Hypothalamus (tissue), 51 donors: ENCODE measurements at places on chromosomes 2 and 18.

DNA sequence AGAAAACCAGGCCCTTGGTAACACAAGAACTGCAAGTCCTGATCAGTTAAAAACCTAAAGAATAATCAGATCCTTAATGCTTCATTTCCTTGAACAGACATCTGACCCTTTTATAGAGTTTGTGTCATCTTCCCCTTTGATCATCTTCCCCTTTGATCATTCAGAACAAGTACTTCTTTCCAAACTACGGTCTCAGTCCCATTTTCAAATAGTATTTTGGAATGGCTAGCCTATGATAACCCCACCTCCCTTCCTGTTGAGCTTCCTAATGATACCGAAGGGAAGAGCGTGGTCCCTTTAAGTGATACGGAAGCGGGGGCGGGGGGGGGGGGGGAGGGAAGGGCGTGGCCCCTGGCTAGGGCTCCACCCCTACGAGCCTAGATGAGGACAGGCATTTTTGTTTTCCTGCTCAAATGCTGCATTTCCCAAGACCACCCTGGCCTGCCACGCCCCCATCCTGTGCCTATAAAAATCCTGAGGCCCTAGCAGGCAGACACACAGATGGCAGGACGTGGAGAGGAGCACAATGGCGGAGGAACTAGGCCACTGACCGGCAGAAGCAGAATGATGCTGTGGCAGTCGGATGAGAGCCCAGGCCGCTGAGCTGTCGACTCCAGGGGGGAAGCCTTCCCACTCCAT lies 24.1 kb upstream of the CHRNA1 start:
- no peak for DNase-seq

DNA sequence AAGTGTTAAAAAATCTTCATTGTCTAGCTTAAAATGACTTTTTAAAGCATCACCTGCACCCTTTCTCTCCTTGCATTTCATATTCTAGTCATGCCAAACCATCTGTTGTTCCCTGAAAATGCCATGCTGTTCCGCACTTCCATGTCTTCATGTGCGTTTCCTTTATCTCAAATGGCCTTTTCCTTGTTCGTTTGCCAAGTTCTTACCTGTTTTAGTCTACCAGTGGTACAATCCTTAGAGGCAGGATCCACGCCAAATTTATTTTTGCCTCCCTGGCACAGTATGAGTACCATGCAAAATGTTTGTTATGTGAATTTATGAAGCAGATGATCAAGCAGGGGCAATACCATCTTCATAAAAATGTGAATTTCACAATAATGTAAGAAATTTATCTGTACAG lies 37.0 kb downstream of the TMEFF2 start:
- DNase-seq, result no peak

GRCh38 chr18:35185771-35186170 lies 55.1 kb upstream of the ZNF397 start:
- no peak for DNase-seq

GRCh38 chr2:98696200-98696599 lies 34.7 kb downstream of the MGAT4A start:
- no peak for DNase-seq

DNA sequence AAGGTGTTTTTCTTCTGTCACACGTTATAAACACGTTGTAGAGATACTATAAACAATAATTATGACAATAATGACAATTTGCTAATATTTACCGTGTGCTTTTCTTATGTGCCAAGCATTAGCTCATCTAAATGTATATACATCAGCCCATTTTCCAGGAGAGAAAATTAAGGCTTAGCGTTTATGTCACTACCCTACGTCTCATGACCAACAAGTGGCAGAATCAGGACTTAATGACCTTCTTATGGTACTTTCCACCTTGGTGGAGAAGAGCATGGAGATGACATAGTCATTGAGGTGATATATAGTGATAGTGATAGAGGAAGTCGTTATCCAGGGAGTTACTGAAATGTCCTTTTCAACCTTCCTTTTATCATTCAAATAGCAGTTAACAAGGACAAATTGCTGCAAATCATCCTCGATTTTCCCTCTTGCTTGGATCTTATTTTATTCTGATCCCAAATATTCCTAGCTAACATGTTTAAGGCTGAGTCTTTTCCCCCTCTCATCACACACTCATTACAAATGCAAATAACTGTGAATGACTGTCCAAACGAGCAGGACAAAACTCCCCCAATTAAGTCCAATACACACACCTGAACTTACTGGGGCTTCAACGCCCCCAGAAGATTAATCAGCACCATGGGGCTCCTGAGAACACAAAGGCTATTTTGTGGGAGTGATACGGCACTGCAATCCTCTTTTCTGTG lies 27.3 kb downstream of the SPRED2 start:
- DNase-seq, result no peak

DNA sequence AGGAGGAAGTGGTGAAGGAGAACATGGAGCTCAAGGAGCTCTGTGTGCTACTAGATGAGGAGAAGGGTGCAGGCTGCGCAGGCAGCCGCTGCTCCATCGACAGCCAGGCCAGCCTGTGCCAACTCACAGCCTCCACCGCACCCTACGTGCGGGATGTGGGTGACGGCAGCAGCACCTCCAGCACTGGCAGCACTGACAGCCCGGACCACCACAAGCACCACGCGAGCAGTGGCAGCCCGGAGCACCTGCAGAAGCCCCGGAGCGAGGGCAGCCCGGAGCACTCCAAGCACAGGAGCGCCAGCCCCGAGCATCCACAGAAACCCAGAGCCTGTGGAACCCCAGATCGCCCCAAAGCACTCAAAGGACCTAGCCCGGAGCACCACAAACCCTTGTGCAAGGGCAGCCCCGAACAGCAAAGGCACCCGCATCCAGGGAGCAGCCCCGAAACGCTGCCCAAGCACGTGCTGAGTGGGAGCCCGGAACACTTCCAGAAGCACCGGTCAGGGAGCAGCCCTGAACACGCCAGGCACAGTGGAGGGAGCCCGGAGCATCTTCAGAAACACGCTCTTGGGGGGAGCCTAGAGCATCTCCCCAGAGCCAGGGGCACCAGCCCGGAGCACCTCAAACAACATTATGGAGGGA lies 9.0 kb downstream of the CCDC85A start:
- no peak for DNase-seq

- no peak for DNase-seq
Measured at GRCh38 chr2:196172951-196173350, 1.6 kb upstream of the STK17B start.
